Glutamatergic neuron (in vitro differentiated cells): ENCODE measurements at places on chromosomes 7 and 10.
A peak's percentile ranks its signal among the peaks of the same experiment; 100 is the strongest.

- no peak for DNase-seq
Observed at GRCh38 chr10:80159166-80159873, 26.8 kb downstream of the PLAC9 start.

GRCh38 chr10:43342279-43343125 lies 28.9 kb upstream of the FXYD4 start:
- DNase-seq, result no peak

DNA sequence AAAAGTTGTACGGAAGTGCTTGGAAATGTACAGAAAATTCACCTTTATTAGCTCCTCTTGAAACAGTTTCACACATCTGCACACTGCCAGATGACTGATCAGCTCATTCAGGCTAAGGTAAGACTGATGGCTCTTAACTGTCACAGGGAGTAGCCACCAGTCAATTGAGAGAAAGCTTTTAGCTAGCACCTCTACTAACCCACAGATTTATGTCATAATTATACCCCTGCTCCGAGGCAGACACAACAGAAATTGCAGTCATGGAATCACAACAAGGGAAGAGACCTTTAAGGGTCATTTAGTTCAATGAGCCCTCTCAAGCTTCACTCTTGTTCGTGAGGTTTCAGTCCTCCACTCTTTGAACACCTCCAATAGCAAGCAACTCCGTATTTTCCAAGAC lies 235.4 kb downstream of the TRIL start:
- no peak for DNase-seq

DNA sequence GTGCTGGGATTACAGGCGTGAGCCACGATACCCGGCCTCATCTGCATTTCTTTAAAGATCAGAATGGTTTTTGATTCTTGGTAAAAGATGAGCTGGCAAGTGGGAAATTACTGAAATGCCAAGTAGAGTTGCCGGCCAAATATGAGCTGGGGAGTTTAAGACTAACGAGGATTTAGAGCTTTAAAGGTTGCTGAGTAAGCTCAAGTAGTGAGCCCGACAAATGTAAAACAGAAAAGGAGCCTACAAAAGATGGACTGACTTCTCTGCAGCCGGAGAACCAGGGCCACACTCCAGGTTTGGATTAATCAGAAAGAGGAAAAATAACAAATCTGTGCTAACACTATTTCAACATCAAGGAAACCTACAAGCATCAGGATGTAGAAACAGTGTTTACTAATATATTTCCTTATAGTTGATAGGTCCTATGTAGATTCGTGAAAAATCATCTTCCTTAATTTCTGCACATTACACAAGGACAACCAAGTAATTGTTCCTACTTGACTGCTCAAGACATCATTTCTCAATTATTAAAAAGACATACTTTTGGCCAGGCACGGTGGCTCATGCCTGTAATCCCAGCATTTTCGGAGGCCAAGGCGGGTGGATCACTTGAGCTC lies 49.6 kb downstream of the MPP7 start:
- DNase-seq, result no peak

- no peak for DNase-seq
Observed at GRCh38 chr7:34849986-34850385, 187.3 kb downstream of the DPY19L1 start.

- DNase-seq, result peak; percentile 4
Observed at GRCh38 chr10:79053481-79054202, 15.1 kb upstream of the ZMIZ1 start.
